ENCODE measurements at places on chromosomes 12 and 14.

DNA sequence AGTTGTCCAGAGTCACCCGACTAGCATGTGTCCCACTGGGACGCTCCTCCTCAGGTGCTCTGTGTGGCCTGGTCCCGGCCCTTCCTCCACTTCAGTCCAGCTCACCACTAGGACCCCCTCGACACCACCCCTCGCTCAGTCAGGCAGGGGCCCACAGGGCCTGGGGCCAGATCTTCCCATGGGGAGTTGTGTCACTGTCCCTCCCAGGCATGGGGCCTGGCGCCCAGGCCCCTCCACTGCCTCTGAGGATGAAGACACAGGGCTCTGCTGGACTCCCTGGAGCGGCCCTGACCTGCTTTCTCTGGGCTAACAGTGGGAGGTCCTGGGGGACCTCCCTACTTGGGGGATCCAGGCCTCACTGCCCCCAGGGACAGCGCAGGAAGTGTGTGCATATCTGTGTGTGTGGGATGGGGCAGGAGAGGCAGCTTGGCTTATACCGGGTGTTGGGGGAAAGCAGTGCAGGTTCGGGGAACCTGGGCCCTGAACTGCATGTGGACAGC, 43.8 kb downstream of the KRT80 start:
- no peak for DNase-seq

GRCh38 chr12:41743835-41744234, 400.8 kb downstream of the GXYLT1 start:
- DNase-seq: no peak

GRCh38 chr14:26845151-26845818, 247.5 kb upstream of the NOVA1 start:
- DNase-seq: no peak

DNA sequence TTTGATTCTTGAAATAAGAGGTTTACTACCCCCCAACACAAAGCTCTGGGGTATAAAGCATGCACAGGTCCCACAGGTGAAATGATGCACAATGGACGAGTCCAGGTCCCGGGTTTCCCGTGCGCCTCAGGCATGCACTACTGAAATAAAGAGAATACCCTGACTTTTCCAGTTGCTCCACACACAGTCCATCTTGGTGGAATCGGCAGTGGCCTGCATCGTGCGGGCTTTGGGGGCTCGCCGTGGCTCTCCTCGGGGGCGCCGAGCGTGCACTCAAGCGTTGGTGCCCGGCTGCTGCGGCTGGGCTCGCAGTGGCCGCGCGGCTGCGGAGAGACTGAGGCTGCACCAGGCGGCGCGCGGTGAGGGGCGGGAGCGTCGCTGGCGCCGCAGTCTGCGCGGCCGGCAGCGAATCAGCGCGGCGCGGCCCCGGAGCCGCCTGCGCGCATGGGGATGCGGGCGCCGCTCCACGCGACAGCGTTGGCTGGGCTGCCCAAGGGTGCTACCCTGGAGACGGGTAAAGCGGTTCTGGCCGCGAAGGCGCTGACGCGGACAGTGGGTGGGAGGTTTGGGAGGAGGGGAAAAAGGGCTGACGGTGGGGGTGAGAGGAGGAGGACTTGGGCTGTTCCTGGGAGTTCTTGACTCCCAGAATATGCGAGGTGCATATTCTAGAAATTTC, 53.8 kb upstream of the CCDC175 start:
- DNase-seq: no peak

DNA sequence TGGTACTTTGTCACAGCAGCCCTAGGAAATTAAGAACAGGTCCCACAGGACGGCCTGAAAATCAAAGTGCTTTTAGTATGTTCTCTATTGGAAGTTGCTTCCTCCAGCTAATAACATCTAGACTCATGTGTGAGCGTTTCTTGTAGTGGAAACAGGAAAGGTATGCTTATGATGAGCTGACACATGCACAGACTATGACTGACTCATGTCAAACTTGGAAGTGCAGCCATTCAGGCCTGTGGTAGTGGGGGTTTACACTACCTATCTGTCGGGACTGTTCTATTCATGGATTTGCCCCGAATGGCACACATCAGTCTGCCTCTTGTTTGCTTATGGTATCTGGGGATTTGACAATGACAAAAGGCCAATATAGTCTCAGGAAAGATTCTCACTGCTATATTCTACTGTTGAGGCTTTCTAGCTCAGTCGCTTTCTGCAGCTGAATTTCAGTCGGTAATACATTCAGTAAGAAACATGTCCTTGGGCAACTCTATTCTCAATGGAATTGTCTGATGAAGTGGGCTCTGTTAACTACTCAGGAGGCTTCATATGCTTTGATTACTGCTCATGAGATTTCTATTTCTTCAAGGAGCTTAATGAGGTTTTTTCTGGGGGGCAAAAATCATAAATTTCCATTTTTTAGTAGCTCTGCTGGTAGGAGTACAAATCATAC, 270.3 kb upstream of the DAAM1 start:
- no peak for DNase-seq

DNA sequence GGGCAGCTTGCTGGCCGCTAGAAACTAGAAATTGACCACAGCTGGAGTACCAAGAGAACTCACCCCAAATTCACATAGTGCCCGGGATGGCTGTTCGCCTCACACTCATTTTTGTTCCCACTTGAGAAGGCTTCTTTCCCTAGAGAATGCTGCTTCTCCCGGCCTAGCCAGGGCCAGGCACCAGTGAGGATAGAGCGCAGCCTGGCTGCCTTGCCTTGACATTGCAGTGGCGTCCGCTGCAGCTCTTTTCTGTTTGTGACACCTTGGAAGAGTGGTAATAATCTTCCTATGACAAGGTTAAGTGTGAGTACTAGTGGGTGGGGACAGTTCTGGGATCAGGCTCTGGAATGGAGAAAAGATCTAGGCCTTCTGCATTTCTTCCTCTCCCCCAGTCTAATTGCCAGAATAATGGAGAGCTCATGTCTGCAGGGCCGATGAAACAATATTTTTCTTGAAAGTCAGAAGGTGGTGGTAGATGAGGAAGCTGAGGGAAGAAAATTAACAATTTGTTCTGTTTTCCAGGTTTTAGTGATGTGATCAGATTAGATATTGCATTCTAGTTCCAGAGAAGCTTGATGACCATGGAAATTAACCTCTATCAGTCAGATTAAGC, 3.7 kb downstream of the TMEM253 start:
- DNase-seq: peak; percentile 49

DNA sequence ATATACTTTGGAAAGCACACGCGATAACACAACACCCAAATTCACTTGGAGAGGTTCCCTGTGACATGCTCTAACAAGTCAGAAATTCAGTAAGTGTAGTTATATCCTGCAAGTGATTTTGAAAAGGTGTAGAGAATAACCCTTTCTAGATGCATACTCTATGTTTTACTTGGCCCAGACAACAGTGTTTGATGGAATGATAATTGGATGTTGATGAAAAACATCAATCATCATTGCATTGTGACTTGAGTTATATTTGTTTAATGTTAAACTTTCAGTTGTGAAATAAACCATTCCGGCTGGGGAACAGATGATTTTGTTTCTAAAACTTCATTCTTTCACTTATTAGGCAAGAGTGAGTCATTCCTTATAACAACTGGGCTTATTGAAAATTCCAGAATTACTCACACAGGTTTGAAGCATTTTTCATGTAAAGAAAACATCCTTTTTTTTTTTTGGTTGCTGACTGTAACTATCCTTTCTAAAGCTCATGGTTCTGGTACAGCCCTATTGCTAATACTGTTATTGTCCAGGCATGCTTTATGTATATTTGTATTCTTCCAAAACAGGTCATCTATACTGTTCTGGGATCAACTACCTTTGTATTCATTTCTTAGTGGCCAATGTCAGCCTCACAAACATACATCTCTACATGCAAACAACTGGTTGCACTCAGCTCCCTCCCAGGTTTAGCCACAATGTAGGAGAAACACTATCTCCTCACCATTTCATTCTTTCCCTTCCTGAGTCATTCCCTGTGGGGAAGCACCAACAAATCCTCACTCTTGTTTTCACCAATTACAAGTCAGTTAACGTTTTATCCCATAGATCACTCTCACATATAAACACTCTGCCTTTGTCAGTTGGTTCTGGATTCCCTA, 121.2 kb upstream of the LRIG3 start:
- DNase-seq: no peak

Measured in activated CD8-positive, alpha-beta memory T cell treated with anti-CD3 and anti-CD28 coated beads for 1 hour (primary cell).